NCI-H2029 treated with DMSO at 0.1 percent for 48 hours (cell line): ENCODE measurements at places on chromosomes 6 and 20.

GRCh38 chr6:52858416-52858815 lies 17.8 kb upstream of the GSTA5 start:
- DNase-seq, result no peak

DNA sequence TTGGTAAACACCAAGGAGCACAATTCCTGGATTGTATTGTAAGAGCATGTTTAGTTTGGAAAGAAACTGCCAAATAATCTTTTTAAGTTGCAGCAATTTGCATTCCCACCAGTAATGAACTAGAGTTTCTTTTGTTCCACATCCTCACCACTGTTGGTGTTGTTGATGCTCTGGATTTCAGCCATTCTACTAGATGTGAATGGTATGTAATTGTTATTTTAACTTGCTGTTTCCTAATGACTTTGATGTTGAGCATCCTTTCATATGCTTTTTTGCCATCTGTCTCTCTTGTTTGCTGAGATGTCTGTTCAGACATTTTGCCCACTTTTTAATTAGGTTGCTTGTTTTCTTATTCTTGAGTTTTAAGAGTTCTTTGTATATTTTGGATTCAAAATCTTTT lies 1654.1 kb downstream of the GRIK2 start:
- DNase-seq, result no peak

GRCh38 chr20:14422892-14423291 lies 85.5 kb upstream of the FLRT3 start:
- DNase-seq, result no peak

DNA sequence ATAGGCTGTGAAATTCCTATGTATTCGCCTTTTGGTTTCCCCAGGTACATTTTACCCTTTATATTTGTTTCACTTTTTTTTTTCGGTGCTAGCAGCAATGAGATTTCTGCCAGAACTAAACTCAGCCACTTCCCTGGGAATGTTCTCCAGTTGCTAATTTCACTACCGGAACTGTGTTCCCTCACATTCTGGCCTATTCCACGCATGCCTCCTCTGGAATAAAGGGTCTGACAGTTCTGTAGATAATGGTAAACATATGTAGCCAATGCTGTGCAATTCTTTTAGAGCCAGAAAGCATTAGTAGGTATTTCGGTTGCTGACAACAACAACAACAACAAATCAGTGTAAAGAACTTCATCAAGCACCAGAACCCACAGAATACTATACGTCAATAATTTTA lies 96.1 kb upstream of the TBX18 start:
- no peak for DNase-seq

DNA sequence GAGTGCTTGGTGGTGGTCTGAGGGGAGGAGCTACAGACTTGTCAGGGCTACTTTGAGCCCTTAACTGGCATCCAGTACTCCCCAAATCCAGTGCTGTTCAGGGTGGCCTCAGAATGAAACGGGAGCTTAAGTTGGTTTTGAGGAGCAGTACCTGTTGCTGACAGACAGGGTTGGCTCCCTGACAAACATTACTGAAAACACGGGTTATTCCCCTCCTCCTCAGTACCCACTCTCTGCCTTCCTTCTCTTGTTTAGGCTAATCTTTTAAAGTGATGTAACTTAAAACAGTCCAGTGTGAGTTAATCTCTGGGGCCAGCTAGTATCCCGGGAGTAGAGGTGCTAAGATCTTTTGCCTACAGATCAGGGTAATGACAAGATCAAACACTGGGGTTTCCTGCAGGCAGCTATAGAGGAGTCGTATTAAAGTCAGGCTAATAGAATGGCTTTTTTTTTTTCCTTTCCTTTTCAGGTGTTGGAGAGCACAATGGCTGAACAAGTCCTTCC lies 3.7 kb downstream of the TNFAIP3 start:
- DNase-seq, result no peak

GRCh38 chr6:156984178-156984738 lies 207.1 kb downstream of the ARID1B start:
- DNase-seq, result no peak

DNA sequence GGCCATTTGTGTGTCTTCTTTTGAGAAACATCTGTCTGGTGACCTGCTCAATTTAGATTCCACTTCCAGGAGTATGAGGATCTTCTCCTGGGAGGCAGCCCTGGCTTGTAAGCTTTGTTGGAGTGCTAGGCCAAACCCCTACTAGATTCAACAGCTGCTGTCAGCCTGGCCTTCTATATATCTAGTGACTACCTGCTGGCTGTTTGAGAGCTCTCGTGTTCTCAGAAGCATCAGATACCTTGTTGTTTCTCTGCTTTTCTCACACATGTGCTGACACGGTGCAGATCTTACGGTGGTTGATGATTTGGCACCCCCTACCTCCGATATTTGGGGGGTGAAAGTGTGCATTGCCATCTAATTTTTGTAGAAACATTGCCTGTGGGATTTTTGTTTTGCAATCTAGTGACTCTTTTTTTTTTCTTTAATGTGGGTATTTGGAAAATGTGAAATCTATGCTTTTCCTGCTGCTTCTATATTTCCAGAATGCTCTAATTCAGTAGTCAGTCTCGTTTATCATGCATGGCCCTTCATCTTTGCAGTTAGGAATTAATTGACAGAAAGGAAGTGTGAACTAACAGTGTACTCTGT lies 4.7 kb downstream of the CCN2 start:
- DNase-seq, result no peak

- peak; percentile 50 for DNase-seq
Measured at GRCh38 chr20:9978397-9979004, 56.3 kb upstream of the ANKEF1 start.

DNA sequence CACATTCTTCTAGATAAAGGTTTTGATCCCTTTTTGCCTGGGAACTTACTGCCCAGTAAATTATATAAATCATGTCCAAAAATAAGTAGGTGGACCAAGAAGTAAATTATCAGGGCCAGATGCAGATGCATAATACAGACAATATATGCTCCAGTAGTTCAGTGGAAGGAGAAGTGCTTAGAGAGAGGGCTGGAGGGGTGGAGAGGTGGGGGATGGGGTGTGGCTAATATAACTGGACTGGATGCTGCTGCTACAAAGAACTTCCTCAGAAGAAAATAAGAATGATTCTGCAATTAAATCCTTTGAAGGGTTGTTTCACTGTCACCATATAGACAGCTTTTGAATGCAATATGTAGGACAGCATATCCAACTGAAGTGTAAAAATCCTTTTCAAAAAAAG lies 14.8 kb upstream of the TFAP2D start:
- no peak for DNase-seq

- no peak for DNase-seq
Measured at GRCh38 chr6:141877275-141877983, 255.3 kb upstream of the GJE1 start.

- DNase-seq, result no peak
Measured at GRCh38 chr6:143501851-143502250, 9.7 kb downstream of the FUCA2 start.

- DNase-seq, result no peak
Measured at GRCh38 chr20:37510226-37510625, 10.8 kb upstream of the NNAT start.

DNA sequence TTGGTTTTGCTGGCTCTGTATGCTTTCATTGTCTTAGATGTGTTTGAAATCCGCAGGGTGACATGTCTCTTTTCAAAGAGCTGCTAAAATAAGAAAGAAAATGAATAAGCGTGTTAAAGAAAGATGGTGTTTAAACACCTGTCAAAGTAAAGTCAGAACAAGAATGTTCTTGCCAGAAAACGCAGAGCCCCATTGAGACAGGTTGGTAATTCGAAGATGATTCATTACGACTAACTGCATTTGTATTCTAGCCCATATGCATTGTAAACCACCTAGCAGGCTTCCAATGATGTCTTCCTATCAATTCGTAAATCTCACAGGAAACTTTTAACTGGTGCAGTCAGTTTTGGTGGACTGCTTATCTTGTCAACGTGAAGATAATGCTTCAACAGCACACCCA lies 16.8 kb downstream of the PHACTR2 start:
- no peak for DNase-seq

- no peak for DNase-seq
Measured at GRCh38 chr20:10644458-10645204, 29.2 kb downstream of the JAG1 start.

- DNase-seq, result no peak
Measured at GRCh38 chr6:13284646-13285045, 43.7 kb downstream of the TBC1D7 start.

DNA sequence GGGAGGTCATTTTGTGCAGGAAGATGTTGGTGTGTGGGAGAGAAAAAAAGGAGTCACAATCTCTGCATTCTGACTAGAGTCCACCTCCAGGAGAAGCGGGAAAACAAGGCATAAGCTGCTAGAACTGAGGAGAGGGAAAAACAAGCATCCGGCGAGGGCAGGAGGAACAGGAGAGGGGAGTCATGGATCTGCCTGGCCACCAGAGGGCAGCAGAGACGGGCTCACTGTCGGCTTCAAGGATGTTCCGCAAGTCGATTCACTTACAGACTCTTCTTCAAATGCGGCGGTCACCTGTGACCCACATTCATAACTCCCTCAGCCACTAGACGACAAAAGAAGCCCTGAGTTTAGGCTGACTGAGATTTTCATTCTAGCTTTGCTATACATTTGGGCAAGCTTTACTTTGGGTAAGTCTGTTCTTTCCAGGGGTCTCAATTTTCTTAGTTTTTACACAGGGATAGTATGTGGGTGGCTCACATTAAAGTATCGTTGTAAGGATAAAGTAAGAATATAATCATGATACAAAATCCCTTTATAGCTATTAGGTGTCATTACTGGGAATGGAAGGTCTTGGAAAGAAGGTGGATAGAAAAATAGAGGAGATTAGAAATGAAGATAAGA lies 6.6 kb upstream of the BTNL2 start:
- peak; percentile 51 for DNase-seq

DNA sequence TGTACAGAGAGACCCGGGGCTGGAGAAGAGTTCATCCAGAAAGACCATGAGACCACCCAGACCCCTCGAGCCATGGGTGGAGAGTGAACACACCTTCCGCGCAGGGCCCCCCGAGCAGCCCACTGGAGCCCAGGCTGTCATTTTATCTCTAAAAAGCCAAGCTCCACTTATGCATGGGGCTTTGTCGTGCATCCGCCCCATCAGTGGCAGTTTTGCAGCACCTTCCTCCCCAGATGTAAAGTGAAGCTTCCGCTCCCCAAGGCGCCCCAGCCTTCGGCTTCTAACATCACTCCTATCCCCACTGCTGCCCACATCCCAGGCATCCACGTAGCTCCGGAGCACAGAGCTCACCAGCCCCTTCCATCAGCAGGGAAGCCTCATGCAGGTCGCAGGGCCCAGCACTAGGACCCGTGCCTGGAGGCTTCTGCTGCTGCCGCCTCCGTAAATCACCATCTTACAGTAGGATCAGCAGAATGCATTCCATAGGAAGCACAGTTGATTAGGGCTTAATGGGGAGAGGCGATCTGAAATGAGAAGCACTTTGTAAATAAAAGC lies 301.1 kb downstream of the TAF4 start:
- no peak for DNase-seq

DNA sequence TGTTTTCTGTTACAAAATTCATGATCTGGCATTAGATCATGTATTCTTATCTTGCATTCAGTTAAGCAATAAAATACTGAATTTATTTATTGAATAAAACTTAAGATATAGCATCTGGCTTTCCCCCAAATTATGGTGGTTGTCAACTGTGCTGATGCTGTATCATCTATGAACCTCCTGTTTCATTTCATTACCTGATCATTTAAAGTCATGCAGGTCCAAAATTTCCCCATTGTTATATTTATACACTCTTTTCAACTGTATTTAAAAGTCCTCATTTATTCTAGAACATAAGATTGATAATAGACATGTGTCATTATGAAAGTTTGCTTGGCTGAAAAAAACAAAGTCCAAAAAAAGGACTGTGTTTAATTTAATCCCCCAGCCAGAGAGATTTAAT lies 627.4 kb upstream of the ADGRB3 start:
- DNase-seq, result no peak

GRCh38 chr6:154506991-154507898 lies 3.2 kb downstream of the CNKSR3 start:
- no peak for DNase-seq

- no peak for DNase-seq
Measured at GRCh38 chr6:141963543-141964295, 169.0 kb upstream of the GJE1 start.

- no peak for DNase-seq
Measured at GRCh38 chr6:56958481-56958880, 3.6 kb downstream of the BEND6 start.

GRCh38 chr20:7722564-7722963 lies 217.7 kb downstream of the HAO1 start:
- DNase-seq, result no peak

- DNase-seq, result no peak
Measured at GRCh38 chr6:109315341-109316110, 66.7 kb downstream of the CD164 start.

DNA sequence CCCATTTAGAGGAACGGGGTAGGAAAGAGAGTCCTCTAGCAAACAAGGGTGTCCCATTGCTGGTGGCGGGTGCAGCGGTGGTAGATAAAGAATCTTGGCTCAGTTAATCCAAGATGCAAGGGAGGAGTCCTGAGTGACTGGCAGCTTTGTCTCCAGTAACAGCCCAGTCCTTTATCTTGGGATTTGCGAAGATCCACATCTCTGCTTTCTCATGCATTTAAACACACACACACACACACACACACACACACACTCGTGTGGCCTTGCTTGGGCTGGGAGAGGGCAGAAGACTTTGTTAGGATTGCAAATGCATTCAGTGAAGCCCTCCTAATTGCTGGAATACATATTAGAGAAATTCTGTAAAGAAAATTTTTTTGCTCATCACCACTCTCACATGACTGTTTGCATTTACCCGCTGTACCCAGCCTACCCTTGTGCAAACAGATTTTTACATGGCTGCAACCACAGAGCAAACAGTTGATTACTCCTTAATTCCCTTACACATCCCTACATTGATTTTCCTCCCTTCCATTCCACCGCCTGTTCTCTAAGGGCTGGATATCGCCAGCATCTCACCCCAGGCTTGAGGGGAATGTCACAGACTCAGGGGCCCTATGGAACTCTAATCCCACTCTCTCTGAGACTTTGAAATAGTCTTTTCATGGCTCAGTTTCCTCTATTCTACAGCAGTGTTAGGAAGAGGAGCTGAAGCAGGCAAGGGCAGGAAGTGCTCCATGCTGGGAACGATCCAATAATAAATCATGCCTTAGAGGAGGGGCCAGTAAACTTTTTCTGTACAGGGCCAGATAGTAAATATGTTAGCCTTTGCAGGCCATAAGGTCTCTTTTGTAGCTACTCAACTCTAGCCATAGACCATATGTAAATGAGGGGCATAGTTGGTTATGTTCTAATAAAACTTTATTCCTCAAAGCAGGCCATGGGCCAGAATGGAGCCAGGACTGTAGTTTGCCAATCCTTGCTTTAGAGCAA lies 3.5 kb downstream of the C6orf132 start:
- DNase-seq, result peak; percentile 55

DNA sequence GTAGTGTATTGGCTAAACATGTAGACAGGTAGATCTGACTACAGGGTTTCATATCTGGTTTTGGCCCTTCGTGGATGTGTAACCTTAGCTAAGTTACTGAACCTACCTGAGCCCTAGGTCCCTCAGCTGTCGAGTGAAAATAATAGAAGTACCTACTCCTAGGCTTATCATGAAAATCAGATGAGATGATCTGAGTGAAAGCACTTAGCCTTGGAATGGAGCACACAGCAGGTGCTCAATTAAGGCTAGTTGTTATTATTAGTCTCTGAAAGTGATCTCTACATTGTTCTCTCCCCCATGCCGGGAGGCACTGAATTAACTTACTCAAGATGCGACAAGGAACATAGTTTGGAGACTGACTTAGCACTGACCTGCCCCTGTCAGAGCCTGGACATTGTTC lies 174.7 kb upstream of the ZNF217 start:
- DNase-seq, result no peak

- DNase-seq, result no peak
Measured at GRCh38 chr20:10360878-10361277, 73.1 kb downstream of the MKKS start.

- DNase-seq, result no peak
Measured at GRCh38 chr6:56220078-56220477, 27.3 kb downstream of the COL21A1 start.
